ENCODE measurements at places on chromosomes 2 and 18.

DNA sequence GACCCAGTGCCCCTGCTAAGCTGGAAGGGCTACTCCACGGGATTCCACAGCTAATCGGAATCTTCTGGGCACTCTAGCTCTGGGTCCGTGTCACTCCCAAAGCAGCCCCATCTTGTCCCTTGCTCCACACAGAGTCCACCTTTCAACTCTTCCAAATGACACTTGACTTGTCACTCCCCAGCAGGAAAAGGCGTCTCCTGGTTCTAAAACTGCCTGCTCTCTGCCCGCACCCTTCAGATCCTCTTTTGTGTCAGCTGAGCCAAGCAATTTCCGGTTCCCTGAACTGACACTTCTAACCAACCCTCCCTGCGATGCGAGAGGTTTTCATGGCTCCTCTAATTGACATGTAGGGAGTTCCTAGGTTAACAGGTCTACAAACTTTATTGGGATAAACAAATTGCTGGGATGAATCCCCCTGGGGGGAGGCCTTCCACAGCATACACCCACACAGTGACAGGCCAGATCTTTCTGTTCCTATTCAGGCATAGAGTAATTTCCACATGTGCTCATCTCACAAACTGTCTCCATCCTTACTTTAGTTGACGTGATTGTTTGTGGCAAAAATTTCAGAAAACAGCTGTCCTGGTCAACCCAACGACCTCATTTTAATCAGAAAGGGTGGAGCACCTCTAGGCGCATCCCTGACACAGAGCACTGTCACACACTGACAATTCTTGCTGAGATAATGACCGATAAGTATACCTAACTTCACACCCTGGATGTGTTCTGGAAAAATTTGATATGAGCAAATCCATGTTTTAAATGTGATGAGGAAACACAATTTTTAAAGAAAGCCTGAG lies 104.9 kb downstream of the RBMS1 start:
- no peak for DNase-seq

DNA sequence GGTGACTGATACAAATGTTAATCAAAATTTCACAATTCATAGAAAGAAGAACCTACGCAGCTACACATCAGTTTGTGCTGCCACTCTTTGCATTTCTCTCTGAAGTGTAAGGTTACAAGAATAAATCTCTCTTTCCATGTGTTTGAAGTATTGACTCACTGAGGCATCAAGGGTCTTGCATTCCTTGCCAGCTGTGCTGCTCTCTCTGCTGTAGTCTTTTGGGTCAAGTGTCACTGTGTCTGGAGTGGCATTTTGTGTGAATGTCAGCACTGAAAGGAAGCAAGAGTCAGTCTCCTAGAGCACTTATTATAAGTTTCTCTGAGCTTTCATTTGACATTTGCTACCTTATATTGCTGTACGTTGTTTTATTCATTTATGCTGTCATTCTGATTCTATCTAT lies 1696.1 kb upstream of the LRRTM1 start:
- no peak for DNase-seq

GRCh38 chr2:152071518-152071917 lies 27.3 kb downstream of the CACNB4 start:
- DNase-seq, result no peak

DNA sequence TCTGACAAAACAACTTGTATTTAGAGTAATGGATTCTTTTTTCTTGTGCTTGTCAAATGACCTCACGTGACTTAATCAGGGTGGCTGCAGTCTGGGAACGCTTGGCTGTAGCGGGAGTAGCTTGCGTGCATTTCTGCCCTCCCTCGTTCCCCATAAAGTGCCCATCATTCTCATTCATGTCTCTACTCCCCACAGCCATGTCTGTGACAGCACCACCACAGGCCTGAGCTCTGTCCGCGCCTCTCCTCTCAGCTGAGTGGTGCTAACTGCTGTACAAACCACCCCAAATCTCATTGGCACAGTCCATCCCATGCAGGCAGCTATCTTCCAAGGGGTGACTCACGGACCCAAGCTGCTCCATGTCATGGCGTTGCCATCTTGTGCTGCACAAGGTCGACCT lies 161.7 kb downstream of the TSN start:
- DNase-seq, result no peak

GRCh38 chr2:141666191-141666590 lies 464.6 kb downstream of the LRP1B start:
- DNase-seq, result no peak

DNA sequence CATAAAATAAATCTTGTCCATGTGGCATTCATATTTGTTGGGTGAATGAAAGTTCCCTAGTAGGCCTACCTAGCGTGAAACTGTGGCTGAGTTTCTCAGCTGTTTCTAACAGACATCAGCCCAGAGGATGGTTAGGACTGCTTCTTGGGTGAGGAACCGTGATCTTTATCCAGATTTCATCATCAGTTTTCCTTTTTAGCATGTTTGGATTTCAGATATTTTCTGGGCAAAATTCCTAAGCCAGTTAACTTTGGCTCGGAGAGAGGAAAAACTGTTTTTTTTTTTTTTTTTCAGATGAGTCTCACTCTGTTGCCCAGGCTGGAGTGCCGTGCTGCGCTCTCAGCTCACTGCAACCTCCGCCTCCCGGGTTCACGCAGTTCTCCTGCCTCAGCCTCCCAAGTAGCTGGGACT lies 53.5 kb downstream of the DGKD start:
- no peak for DNase-seq

GRCh38 chr2:181404472-181404871 lies 52.7 kb upstream of the ITGA4 start:
- no peak for DNase-seq

GRCh38 chr2:216617159-216617815 lies 15.9 kb upstream of the IGFBP2 start:
- DNase-seq, result no peak

DNA sequence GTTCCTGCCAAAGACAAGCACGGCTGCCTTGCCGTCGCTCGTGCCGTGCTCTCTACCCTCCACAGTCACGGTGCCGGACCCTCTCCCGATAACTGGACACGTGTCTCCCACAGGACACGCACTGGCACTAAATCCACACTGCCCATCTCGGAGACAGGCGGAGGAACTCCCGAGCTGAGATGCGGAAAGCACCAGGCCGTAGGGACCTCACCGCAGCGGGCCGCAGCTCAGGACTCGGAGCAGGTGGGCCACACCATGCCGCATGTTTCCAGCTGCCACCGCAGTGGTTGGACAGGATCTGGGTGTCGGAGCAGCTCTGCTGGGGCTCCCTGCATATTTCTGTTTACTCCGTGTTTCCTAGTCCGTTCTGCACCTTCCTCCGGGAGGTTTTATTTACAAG lies 127.2 kb downstream of the TPO start:
- DNase-seq, result no peak

- no peak for DNase-seq
Measured at GRCh38 chr2:96389736-96390135, 54.2 kb downstream of the NCAPH start.

DNA sequence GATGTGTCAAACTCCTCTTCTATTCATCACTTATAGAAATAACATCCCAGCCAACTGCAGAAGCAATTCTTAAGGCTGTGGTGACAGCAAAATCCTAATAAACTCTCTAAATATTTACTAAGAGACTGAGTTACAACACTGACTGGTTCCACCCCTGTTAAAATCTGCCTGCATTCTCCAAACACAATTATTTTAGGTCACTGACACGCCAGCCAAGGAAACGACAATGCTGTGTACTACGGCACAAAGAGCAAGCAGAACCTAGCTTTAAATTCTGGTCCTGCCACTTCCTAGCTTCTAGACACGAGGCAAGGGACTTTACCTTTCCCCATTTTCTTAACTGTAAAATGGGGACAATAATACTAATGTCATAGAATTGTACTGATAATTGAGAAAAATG lies 4.1 kb downstream of the CYRIA start:
- DNase-seq, result no peak

- no peak for DNase-seq
Measured at GRCh38 chr18:79964330-79965118, at the start of gene HSBP1L1. Gene HSBP1L1 (plus strand): TSS chr18:79964643. CDS start chr18:79964736, 93 bp downstream.

DNA sequence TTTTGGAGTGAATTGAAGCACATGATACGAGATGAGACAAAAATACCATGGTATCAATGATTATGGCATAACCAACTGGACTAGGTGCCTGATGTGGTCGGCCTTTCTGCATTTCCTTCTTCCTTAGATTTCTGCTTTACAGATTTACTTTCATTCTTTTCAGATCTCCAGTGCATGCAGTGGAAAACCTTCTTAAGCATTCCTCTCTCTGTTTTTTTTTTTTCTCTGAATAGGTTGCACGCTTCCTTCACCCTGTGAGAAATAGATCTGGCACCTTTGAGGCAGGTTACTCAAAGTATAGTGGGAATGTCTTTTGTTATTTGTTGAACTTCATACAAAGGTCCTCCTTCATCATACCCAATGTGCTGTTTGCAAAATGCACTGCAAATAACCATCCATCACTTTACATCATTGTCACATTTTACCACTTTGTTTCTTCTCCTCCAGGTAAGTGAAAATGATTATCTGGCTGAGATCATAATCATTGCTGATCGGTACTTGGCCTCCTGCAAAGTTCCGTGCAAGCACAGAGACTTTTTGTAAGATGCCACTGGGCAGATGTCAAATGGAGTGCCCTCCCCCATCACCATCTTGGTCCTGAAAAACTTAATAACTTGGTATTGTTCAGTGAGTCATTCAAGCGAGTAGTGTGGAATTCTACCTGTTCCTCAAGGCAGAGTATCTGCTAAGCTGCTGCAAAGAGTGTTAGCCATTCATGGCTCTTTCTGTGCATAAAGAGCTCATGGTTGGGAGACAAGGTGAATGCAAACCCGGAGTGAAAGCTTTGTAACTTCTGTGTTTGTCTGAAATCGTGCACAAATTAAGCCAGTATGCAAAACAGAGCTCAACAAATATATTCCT lies 30.0 kb upstream of the KLHL14 start:
- no peak for DNase-seq

DNA sequence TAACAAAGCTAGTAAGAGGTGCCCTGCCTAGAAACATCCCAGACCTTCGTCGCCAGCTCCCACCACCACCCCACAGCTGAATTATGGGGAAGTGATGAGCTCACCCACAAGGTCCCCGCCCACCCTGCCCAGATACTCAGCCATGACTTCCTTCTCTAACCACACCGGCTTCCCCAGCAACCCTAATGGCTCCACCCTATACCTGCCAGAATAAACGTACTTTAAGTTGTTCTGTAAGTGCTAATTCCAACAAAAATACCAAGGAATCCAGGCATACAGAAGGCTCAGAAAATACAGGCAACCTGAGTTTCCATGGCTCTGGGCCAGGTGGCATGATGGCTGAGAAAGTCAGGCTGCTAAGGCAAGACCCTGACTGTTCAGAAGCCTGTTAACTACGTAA lies 39.1 kb downstream of the TMEM163 start:
- no peak for DNase-seq

- no peak for DNase-seq
Measured at GRCh38 chr2:9720352-9721093, 89.7 kb upstream of the YWHAQ start.

DNA sequence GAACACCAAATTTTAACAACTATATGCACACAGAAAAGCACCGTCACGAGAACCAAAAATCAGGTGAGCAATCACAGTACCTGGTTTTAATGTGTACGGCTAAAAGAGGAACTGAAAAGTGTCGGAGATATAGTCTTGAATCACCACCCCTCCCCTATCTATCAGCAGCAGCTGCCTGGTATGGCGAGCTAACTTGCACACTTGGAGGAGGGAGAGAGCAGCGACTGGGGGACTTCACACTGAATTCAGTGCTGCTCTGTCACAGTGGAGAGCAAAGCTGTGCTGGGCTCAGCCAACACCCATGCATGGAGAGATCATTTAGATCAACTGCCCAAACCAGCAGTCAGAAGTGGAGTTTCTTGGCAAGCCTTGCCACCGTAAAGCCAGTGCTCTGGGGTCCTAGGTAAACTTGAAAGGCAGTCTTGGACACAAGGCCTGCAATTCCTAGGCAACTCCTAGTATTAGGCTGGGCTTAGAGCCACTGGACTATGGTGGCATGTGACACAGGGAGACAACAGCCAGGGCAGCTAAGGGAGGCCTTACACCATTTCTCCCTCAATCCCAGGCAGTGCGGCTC lies 89.2 kb upstream of the CD226 start:
- DNase-seq, result no peak

DNA sequence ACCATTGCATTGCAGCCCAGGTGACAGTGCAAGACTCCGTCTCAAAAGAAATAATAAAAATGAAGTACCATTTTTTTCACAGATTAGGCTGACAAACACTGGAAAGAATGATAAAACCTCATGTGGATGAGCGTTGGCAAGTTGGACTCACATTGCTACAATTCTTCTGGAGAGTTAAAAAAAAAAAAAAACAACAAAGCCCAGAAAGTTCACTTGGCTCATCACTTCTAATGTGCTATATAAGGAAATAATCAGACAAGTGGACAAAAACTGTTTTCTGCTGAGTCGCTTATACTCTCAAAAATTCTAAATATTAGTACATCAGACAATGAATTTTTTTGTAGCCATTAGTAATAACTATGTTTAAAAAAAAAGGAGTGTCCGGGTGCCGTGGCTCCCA lies 38.4 kb downstream of the PKP4 start:
- DNase-seq, result no peak

- no peak for DNase-seq
Measured at GRCh38 chr2:224572338-224572737, 12.8 kb downstream of the CUL3 start.

DNA sequence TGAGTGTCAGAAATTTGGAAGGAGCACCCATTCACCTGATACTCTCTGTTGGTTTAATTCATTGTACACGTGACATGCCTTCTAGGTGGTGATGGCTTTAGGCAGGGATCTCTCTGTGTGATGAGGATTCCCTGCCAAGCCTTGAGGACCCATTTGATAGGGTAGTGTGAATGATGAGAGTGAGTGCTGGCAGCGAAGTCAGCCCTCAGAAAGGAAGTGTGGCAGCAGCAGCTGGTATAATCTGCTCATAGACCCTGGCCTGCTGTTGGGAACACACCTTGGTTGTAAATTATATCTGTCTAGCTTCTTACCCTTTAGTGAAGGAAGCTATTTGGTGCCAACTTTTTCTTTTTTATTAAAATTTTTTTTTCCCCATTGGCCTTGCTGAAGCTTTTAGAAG lies 164.5 kb downstream of the HAUS1 start:
- no peak for DNase-seq

DNA sequence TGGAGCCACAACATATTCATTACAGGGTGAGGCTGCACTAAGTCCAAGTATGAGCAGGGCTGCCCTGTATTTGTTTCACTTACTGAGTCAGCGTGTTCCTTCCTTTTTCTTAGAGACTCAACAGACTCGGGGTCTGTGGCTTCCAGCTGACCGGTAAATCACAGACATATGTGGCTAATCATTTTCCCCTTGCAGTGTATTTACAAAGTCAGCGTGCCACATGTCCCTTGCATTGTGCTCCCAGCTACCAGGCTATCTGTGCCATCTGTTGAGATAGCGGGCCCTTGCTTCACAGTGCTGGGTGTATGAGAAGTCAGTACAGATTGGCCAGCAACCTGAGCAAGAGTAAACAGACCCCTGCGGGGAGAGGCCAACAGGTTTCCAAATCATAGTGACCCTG lies 254.3 kb downstream of the LRRTM1 start:
- DNase-seq, result no peak

DNA sequence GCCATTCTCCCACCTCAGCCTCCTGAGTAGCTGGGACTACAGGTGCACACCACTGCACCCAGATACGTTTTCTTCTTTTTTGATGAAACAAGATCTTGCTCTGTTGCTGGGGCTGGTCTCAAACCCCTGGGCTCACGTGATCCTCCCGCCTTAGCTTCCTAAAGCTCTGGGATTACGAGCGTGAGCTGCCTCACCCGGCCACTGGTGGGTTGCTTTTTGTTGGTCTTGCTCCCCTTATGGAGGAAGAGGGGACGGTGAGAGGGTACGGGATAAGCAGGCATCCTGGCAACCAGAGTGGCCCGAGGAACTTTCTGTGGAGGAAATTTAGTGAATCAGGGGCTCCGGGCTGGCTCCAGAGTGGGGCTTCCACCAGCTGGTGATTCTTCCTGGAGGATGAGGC lies 222.3 kb downstream of the HDAC4 start:
- no peak for DNase-seq

Data from A172 (cell line).